Placental pericyte (primary cell): ENCODE measurements at places on chromosomes 11 and 22. TPM values are rescaled to one million over a fixed set of nuclear protein-coding genes. Genes with fewer than 3 reads are reported as not detected.

KRTAP5-1 gene
- not detected in 2 replicates for total RNA-seq

GDPD4 gene
- 0.44 TPM in 1 of 2 replicates, not detected in the other for total RNA-seq

ADM gene
- 87.1 and 224 TPM in 2 replicates for total RNA-seq

HNRNPUL2 gene
- 7.0 and 16.3 TPM in 2 replicates for total RNA-seq

TMEM86A gene
- 0.29 and 1.3 TPM in 2 replicates for total RNA-seq

EHF gene
- total RNA-seq, result 0.29 and 2.8 TPM in 2 replicates

SHANK3 gene
- 1.1 TPM in 2 replicates for total RNA-seq

CHRM1 gene
- not detected in 2 replicates for total RNA-seq

PKDREJ gene
- not detected in 2 replicates for total RNA-seq

ANKRD13D gene
- total RNA-seq, result 30.2 and 40.7 TPM in 2 replicates
